Activated CD4-positive, alpha-beta memory T cell treated with anti-CD3 and anti-CD28 coated beads for 36 hours (primary cell): ENCODE measurements at places on chromosomes 7 and 10. TPM values are rescaled to one million over a fixed set of nuclear protein-coding genes. Genes with fewer than 3 reads are reported as not detected.

GRCh38 chr7:133079296-133079695 lies 2.6 kb downstream of the CHCHD3 start:
- DNase-seq, result no peak
- H3K27ac ChIP-seq, result no peak overlapping the region
- no peaks in the 10 kb centered on the region for H3K27me3 ChIP-seq
- peaks cover 37% of the 10 kb centered on the region for H3K4me1 ChIP-seq

DNA sequence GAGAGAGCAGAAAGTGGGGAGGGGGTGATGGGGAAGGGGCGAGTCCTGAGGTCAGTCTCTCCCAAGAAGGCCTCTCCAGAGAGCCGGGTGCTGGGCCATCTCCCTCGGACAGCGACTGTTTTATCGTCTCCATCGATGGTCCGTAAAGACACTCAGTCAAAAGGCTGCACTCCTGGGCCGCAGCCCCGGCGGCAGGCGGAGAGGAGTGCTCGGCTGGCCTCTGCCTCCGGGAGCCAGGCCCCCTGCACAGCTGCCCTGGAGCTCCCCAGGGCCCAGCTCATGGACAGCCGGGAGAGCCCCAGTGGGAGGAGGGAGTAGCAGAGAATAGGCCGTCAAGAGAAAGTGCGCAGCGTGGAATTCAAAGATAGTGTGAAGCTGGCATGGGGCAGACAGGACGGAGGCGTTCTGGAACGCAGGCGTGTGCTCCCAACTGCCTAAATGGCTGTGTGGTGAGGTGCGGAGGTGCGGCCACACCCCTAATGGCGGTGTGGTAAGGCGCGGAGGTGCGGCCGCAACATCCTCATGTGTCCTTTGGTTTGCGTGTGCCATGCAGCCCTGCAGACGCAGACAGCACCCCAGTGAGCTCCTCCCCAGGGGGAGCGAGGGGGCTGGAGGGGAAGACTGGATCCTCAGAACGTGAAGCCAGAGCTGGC lies 477.5 kb upstream of the FOXK1 start:
- H3K36me3 ChIP-seq, result no peaks in the 10 kb centered on the region
- no peaks in the 10 kb centered on the region for H3K4me1 ChIP-seq
- no peak overlapping the region for H3K27ac ChIP-seq

DNA sequence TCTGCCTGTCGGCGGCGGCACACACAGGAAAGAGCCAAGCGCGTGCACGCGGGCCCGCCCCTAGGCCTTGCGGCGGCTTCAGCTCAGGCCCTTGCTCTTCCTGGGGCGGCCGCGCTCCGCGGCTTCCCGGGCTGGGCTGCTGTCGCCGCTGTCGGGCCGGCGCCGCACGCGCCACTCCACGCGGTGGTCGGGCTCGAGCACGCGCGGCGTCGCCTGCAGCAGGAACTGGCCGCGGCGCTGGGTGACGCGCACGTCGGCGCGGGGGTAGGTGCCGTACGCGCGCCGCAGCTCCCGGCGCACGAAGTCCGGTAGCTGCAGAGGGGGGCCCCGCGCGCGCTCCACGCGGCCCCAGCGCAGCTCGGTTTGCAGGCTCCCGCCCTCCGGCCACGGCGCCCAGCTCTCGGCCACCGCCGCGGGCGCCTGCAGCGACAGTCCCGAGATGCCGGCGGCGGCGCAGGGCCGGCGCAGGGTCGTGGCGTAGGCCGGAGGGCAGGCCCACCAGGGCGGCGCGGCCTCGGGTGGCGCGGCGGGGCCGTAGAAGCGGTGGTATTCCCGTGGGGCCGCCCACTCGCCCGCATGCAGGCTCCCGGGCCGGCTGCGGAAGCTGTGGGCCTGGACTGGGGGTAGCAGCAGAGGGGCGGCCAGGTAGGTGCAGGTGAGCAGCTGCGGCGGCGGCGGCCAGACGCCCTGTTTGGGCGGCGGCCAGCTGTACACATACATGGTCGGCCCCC lies 804 bp downstream of the C10orf95 start:
- peaks cover 35% of the 10 kb centered on the region for H3K4me1 ChIP-seq
- H3K27ac ChIP-seq, result peak overlapping the region; percentile 94
- DNase-seq, result peak; percentile 90
- H3K36me3 ChIP-seq, result peaks cover 13% of the 10 kb centered on the region
- no peaks in the 10 kb centered on the region for H3K27me3 ChIP-seq

DNA sequence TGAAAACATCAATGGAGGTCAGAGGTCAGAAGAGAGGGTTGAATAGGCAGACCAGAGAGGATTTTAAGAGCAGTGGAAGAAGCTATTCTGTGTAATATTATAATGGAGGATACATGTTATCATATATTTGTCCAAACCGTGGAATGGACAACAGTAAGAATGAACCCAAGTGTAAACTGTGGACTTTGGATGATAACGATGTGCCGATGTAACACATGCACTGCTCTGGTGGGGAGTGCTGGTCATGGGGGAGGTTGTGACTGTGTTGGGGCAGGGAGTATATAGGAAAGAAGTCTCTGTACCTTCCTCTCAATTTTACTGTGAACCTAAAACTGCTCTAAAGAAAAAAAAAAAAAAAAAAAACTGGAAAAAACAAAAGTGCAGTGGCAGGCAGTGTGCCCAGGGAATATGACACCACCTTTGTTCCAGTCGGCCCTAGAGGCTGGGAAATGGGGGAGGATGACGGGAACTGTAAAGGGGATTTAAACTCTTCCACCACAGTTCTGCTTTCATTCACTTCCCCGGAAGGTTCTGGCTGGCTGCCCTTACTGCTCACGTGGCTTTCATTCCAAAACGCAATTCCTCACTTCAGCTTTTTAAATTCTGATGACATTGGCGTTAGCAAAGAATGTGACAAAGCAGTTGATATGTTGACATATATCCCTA lies 113.7 kb upstream of the ANKRD1 start:
- no peak for DNase-seq
- H3K4me1 ChIP-seq, result peaks cover 14% of the 10 kb centered on the region
- H3K27ac ChIP-seq, result peak overlapping the region; percentile 60
- no peak overlapping the region for H3K4me3 ChIP-seq

DNA sequence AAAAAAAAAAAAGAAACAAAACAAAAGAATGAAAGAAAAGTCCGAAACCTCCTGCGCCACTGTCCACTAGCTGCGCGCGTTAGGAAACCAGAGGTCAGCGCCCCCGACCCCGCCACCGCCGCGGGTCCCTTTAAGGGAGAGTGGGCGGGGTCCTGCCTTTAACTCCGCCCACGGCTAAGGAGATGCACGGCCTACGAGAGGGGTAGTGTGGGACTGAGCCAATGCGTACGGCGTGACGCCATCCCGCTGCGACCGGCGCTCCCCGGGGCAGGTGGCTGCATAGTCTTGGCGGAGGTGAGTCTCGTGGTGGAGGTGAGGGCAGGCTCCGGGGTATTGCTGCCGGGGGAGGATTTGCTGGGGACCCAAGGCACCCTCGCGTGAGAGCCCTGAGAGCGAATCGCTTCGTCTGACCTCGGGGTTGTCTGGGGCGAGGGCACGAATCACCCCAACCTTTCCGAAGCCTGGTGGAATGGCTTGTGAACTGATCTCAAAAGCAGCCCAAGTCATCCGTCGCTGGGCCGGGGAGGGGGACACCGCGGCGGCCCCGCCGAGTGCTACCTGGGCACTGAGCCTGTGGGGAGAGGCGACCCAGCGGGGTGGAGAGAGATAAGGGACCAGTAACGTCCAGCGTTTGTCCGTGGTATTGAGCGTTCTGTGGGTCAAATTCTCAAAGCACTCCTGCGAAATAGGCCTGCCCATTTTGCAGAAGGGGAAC lies at the start of gene MRPS17:
Gene MRPS17, plus strand, starts transcription at position 241 of the 715 bp plus-strand sequence. CDS start 1,319 bp downstream, outside the sequence.
- peak; percentile 96 for DNase-seq
- peaks cover 20% of the 10 kb centered on the region for H3K4me1 ChIP-seq
- H3K27me3 ChIP-seq, result peaks cover 3% of the 10 kb centered on the region
- H3K27ac ChIP-seq, result peak within 1 kb of the TSS; percentile 85
- H3K36me3 ChIP-seq, result peaks cover 14% of the 10 kb centered on the region

- H3K27ac ChIP-seq, result peak overlapping the region; percentile 100
- peak; percentile 89 for DNase-seq
- H3K4me1 ChIP-seq, result peaks cover 59% of the 10 kb centered on the region
- H3K36me3 ChIP-seq, result peaks cover 7% of the 10 kb centered on the region
These were observed 18.5 kb downstream of the DDIT4 start for GRCh38 chr10:72292223-72292691.

RASA4 gene
- total RNA-seq, result 26.8 TPM

OIT3 gene
- not detected for total RNA-seq

SPDYE1 gene
- total RNA-seq, result not detected

HMX2 gene
- 0.31 TPM for total RNA-seq
